Activated naive CD4-positive, alpha-beta T cell treated with anti-CD3 and anti-CD28 coated beads for 36 hours (primary cell): ENCODE measurements at places on chromosomes 16 and 17.

DNA sequence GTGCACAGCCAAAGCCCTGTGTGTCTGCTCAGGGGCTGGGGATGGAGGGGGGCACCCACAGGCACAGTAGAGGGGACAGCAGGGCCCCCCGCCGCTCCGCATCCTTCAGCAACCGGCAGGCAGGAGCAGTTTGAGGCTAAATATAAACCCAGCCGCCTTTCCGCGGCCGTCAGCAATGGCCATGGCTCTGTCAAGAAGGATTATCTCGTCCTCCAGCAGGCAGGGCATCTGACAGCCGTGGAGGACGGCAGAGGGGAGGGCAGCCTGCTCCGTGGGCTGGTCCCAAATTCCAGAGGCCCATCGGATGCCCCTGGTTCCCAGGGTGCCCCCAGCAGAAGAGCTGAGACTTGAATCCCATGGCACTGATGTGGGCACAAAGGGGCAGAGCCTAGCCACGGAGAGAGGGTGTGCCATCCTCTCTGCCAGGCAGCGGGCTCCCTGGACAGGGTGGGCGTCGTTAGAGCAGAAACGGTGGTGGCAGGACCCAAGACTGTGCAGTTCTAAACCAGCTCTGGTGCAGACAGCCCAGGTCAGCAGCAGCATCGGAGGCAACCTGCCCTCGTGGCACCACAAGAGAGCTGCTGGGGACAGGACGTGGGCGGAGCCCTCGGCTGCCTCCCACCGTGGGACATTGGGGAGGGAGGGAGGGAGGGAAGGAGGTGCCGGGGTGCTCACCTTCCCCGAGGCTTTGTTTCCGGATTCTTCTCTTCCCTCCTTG is 198.8 kb upstream of the CIBAR2 start:
- no peak overlapping the region for H3K27ac ChIP-seq
- no peaks in the 10 kb centered on the region for H3K36me3 ChIP-seq
- H3K27me3 ChIP-seq = no peaks in the 10 kb centered on the region
- no peak overlapping the region for H3K4me3 ChIP-seq

DNA sequence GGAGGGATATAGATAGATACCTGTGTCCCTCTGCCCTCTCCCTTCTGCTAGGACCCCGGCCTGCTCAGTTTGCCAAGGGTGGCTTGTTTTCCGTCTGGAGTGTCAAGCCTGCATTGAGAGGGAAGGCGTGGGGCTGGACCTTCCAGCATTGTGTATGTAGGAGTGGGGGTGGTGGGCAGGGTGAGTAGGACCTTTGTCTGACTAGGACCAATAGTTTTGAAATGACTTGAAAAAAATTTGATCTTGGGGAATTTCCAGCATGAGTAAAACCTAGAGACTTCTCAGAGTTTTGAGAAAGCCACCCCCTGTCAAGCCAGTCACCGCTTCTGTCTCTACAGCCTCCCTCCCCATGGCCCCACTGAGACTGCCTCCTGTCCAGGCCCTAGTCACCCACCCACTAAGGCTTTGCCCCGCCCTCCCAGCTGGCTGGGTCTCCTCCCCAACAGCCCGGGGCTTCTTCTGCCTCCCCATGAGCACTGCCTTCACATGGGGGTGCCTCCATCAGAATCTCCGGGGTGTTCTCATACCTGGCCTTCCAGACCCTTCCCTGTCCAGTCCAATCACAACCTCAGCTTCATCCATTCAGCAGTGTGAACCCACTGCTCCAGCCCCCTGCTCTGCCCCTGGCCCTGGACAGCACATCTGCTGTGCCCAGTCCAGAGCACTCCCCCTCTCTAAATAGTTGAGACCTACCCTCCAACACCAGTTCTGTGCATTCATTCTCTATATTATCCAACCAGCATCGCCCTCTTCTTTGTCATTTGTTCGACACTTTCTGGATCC is 207.0 kb downstream of the MSI2 start:
- peak overlapping the region; percentile 8 for H3K4me3 ChIP-seq
- DNase-seq = peak; percentile 94
- peak overlapping the region; percentile 73 for H3K27ac ChIP-seq
- no peaks in the 10 kb centered on the region for H3K27me3 ChIP-seq

GRCh38 chr17:38605841-38606645 is at the start of gene SRCIN1:
SRCIN1 (minus strand) TSS chr17:38605952; CDS start chr17:38605705, 247 bp downstream.
- H3K4me3 ChIP-seq = peak within 1 kb of the TSS; percentile 58
- no peaks in the 10 kb centered on the region for H3K36me3 ChIP-seq
- peaks cover 65% of the 10 kb centered on the region for H3K27me3 ChIP-seq
- H3K27ac ChIP-seq = no peak within 1 kb of the TSS
- DNase-seq = peak; percentile 52

DNA sequence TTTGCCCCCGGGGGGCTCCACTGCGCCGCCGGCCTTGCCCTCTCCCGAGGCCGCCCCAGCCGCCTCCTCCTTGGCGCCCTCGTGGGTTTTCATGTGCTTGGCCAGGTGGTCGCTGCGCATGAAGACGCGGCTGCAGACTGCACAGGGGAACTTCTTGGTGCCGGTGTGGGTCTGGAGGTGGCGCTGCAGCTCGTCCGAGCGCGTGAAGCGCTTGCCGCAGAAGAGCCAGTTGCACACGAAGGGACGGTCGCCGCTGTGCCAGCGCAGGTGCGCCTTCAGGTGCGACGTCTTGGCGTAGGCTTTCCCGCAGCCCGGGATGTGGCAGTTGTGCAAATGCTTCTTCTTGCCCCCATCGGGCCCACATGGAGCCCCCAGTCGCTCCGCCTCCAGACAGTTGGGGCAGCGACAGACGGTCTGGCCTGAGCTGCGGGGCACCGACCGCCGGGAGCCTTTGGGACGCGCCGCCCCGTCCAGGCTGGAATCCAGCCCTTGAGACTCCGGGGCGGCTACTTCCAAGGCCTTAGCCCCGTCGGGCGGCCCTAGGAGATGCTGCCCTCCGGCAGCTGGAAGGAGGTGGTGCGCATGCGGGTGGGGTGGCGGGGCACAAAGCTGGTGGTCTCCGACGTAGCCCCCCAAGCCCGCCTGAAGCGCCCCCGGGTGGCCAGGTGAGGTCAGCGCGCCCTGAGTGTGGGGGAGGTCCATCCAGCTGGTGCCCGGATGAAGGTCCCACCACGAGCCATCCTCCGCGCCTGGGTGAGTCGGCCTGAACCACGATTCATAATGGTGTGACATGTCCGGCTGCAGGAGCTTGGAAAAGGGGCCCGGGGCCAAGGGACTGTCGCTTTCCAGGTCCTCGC is 3.4 kb downstream of the SP6 start:
- peaks cover 63% of the 10 kb centered on the region for H3K27me3 ChIP-seq
- H3K36me3 ChIP-seq = no peaks in the 10 kb centered on the region
- H3K4me1 ChIP-seq = peaks cover 28% of the 10 kb centered on the region
- no peak overlapping the region for H3K4me3 ChIP-seq
- H3K27ac ChIP-seq = no peak overlapping the region
- DNase-seq = peak; percentile 55

DNA sequence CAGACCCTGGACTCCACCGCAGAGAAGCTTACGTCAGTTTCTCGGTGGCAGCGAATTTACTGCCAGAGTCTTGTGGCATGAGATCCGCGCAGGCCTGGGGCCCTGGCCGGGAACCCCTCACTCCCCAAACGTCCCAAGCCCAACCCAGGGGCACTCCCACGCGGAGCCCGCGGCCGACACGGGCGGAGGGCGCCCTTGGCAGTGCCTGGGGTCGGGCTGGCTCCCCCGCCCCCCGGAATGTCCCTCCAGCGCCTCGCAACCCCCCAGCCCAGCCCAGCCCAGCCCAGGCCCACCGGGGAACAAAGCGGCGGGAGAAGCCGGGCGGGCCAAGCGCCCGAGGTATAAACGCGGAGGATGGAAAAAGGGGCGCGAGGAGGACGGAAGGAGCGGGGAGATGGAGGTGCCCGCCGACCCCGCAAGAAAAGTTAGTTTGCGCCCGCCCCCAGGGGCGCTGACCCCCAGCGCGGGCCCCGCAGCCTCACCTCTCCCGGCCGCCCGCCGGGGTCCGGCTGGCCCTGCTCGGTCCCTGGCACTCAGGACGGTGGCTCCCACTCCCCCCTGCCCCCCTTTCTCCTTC is 330 bp downstream of the CASKIN2 start:
- H3K4me3 ChIP-seq = peak overlapping the region; percentile 62
- H3K27me3 ChIP-seq = no peaks in the 10 kb centered on the region
- no peak for DNase-seq
- no peak overlapping the region for H3K27ac ChIP-seq
- peaks cover 23% of the 10 kb centered on the region for H3K4me1 ChIP-seq
- H3K36me3 ChIP-seq = peaks cover 17% of the 10 kb centered on the region

DNA sequence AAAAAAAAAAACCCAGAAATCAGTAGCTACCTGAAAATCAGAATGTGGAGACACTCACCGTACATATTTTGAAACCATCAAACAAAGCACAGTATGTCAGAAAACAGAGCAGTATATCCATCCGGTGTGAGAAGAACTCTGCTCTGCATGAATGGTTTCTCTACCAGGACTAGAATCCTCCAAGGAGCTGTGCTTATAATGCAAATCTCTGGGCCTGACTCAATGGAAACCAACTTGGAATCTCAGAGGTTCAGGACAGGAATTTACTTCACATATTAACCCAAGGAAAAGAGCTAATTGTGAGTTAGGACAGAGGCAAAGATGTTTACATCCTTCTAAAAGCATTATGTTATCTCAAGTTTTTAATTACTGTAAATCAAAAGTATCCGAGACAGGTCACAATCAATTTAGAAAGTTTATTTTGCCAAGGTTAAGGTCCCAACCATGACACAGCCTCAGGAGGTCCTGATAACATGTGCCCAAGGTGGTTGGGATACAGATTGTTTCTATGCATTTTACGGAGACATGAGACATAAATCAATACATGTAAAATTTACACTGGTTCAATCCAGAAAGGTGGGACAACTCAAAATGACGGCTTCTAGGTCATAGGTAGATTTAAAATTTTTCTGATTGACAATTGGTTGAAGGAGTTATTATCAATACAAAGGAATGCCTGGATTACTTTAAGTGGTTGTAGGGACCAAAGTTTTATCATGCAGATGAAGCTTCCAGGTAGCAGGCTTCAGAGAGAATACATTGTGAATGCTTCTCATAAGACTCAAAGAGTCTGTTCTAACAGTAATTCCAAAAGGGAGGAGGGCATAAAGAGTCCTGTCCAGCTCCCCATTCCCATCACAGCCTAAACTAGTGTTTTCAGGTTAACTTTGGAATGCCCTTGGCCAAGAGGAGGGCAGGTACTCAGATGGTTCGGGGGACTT is 164.1 kb downstream of the CDH8 start:
- no peaks in the 10 kb centered on the region for H3K4me1 ChIP-seq
- H3K27ac ChIP-seq = no peak overlapping the region
- H3K4me3 ChIP-seq = no peak overlapping the region
- H3K27me3 ChIP-seq = no peaks in the 10 kb centered on the region
- H3K36me3 ChIP-seq = no peaks in the 10 kb centered on the region

- H3K4me1 ChIP-seq = no peaks in the 10 kb centered on the region
- H3K27me3 ChIP-seq = no peaks in the 10 kb centered on the region
- no peak for DNase-seq
- H3K27ac ChIP-seq = no peak overlapping the region
- H3K4me3 ChIP-seq = no peak overlapping the region
Observed at GRCh38 chr16:73426433-73427160, 378.7 kb upstream of the ZFHX3 start.

GRCh38 chr16:6375465-6376075 is 957.1 kb upstream of the RBFOX1 start:
- H3K27ac ChIP-seq = no peak overlapping the region
- H3K36me3 ChIP-seq = no peaks in the 10 kb centered on the region
- no peaks in the 10 kb centered on the region for H3K27me3 ChIP-seq
- no peaks in the 10 kb centered on the region for H3K4me1 ChIP-seq
- DNase-seq = no peak

GRCh38 chr17:43982171-43982570 is 22.3 kb upstream of the NAGS start:
- H3K36me3 ChIP-seq = no peaks in the 10 kb centered on the region
- DNase-seq = no peak
- H3K4me1 ChIP-seq = no peaks in the 10 kb centered on the region
- H3K27ac ChIP-seq = no peak overlapping the region
- no peak overlapping the region for H3K4me3 ChIP-seq

DNA sequence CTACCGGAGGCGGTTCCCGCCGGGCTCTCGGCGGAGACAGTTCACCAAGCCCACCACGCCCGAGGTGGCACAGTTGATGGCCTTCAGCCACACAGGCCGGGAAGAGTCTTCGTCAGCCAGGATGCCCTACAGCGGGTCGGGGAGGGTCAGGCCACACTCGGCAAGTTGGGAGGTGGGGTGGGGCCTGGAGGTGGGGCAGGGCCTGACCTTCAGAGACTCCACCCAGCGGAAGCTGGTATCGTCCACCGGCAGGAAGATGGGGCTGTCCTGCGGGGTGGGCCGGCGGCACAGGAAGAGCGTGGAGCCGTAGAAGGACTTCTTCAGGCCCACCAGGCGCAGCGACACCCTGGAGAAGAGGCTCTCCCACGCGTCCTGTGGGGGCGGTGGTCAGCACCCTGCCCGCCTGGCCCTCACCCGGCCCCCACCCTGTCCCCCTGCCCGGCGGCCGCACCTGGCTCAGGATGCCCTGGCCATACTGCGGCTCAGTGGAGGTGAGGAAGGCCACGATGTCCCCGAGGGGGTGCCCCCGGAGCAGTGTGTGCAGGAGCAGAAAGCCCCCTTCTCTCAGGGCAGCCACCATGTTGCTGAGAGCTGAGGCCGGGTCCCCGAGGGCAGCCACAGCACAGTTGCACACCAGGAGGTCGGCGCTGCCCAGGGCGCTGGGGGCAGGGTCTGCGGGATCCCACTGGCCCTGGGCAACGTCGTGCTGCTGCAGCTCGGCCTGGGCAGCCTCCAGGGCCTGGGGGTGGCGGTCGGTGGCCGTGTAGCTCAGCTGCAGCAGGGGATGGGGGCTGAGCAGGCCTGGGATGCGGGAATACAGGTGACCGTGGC is 12.8 kb downstream of the FASN start:
- no peak for DNase-seq
- no peak overlapping the region for H3K27ac ChIP-seq
- H3K4me3 ChIP-seq = no peak overlapping the region
- no peaks in the 10 kb centered on the region for H3K27me3 ChIP-seq
- H3K4me1 ChIP-seq = no peaks in the 10 kb centered on the region

DNA sequence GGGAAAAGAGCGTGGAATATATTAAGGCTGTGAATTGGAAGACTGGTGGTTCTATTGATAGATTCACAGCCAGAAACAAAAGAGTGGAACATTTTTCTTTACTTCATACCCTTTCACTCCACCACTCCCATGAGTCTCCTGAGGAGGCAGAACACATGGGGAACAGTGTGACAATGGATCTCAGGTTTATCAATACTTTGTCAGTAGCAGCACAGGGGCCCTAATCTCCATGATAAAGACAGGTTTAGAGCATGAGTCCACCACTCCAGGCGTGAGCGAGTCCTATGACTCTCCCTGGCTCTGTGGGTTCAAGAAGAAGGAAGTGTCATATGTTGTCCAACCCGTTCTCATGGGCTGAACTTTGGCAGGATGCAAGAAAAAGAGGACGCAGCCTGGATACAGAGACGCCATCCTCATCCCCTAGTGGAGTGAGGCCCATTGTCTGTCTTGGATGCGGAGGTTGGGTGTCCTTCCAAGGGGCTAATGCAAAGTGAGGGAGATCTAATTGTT is 361.2 kb downstream of the TMEM114 start:
- no peaks in the 10 kb centered on the region for H3K27me3 ChIP-seq
- H3K27ac ChIP-seq = no peak overlapping the region
- H3K4me3 ChIP-seq = no peak overlapping the region
- no peak for DNase-seq
- no peaks in the 10 kb centered on the region for H3K36me3 ChIP-seq

GRCh38 chr16:88536971-88537751 is 33.0 kb upstream of the ZC3H18 start:
- H3K4me3 ChIP-seq = no peak overlapping the region
- H3K36me3 ChIP-seq = peaks cover 3% of the 10 kb centered on the region
- H3K27ac ChIP-seq = no peak overlapping the region

GRCh38 chr16:22007509-22008214 is at the start of gene MOSMO:
MOSMO (plus strand) TSS chr16:22008111; CDS start chr16:22008302, 191 bp downstream.
- H3K27me3 ChIP-seq = no peaks in the 10 kb centered on the region
- DNase-seq = peak; percentile 64
- peak within 1 kb of the TSS; percentile 73 for H3K27ac ChIP-seq
- H3K4me3 ChIP-seq = peak within 1 kb of the TSS; percentile 85
- no peaks in the 10 kb centered on the region for H3K36me3 ChIP-seq
